ENCODE measurements at places on chromosomes 12 and 14. TPM values are rescaled to one million over a fixed set of nuclear protein-coding genes. Genes with fewer than 3 reads are reported as not detected.

The PPP4R4 gene
- 0.78 TPM for total RNA-seq

The TMEM119 gene
- total RNA-seq, result 0.48 TPM

DNA sequence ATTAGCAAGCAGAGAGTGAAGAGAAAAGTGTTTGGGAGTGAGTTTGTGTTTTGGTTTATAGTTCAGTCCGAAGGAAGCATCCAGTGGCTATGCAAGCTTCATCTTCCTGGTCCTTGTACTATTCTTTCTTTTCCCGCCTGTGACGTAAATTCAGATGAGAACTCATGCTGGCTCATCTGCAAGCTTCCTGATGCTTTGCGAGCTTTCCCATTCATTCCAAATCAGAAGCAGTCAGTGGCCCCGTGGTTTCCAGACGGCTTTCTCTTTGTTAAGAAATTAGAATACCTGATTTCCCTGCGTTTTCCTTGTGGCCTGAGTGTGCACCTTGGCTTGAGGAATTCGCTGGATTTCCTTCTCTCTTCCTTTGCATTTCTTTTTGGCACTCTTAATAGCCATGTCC is 89.5 kb downstream of the TESC start:
- no peak overlapping the region for H3K27ac ChIP-seq
- H3K4me3 ChIP-seq, result no peak overlapping the region
- H3K36me3 ChIP-seq, result peaks cover 6% of the 10 kb centered on the region
- no peaks in the 10 kb centered on the region for H3K27me3 ChIP-seq
- DNase-seq, result no peak

DNA sequence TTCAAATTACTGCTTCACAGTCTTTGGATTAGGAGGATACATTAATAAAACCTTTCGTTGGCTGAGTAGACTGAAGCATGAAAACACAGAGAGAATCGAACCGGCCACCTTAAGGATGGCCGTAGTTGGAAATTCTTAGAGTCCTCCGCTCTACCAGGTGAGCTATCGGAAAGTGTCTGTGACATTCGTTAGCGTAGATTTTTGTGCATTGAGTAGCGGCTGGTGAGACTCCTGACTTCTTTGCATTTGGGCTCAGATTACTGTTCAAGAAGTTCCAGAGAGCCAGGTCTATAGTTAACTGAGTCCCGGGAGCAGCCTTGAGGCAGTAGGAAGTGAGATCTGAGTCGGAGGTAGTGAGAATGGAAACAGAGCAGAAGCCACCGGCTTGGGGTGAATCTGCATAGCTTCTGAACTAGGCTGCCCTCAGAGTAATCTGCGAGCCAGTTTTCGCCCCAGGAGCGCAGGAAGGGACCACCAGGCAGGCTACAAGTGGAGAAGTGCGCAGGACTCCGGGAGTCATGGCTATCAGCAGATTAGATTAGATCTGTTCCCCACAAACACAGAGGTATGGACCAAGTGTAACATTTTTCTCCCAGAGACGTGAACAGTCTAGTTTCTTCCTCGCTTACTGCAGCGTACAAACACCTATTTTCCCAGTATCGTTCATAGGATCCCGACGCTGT is 11.0 kb downstream of the OR6S1 start:
- H3K4me1 ChIP-seq, result no peaks in the 10 kb centered on the region
- H3K27me3 ChIP-seq, result peaks cover 60% of the 10 kb centered on the region
- peak; percentile 41 for DNase-seq
- no peak overlapping the region for H3K27ac ChIP-seq

DNA sequence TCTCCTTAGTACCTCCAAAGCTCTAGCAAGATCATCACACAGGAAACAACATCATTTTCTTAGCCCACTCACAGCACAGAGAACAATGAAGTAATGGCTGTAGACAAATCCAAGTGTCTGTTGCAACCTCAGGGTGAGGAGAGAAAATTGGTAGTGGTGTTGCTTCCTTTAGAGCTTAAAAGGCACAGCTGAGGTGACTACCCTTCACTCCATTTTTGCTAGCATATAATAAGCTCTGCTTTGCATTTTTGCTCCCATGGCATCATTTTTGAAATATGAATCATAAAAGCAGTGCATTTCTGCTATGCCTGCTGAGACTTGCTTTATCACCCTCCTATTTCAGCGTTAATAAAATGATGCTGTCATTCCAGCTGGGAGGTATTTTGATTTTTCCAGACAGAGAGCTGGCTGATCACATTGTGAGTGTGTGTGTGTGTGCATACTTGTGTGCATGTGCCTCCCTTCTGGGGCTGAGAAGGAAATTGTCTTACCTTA is 18.5 kb upstream of the PCNX1 start:
- no peaks in the 10 kb centered on the region for H3K36me3 ChIP-seq
- no peaks in the 10 kb centered on the region for H3K27me3 ChIP-seq
- H3K27ac ChIP-seq, result no peak overlapping the region
- peaks cover 55% of the 10 kb centered on the region for H3K4me1 ChIP-seq
- no peak for DNase-seq
- H3K4me3 ChIP-seq, result no peak overlapping the region

GRCh38 chr14:79831195-79831892 is 380.0 kb downstream of the DIO2 start:
- peaks cover 24% of the 10 kb centered on the region for H3K4me1 ChIP-seq
- peaks cover 6% of the 10 kb centered on the region for H3K27me3 ChIP-seq
- H3K27ac ChIP-seq, result no peak overlapping the region
- H3K4me3 ChIP-seq, result no peak overlapping the region

DNA sequence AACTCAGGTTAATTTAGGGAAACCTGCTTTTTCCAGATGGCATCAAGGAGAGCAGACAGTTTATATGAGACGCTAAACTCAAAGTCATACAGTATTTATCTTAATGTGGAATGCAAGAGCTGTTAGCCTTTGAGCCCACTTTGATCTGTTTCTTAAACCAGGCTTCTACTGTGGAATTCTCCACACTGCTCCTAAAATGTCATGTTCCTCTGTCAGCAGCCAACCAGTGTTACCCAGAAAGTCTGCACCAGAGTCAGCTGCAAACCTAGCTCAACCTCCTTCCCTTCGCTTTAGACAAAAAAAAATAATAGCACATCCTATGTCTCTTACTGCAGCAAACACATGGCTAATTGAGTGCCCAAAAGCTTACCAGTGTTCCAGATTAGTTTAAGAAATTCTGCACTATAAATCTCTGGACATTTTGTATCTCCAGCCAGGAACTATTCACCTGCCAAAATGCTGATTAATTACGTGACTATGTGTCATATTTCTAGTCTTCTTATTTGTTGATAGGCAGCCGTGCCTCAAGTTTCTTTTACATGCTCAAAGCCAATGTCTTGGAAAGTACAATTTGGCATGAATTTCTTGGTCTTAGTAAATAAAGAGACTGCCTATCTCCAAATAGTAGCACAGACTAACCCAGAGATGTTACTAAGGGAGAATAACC is 21.8 kb downstream of the ARMH4 start:
- peak; percentile 52 for DNase-seq
- no peaks in the 10 kb centered on the region for H3K27me3 ChIP-seq
- H3K4me3 ChIP-seq, result no peak overlapping the region

GRCh38 chr14:99360774-99361595 is 89.0 kb upstream of the BCL11B start:
- no peak for DNase-seq
- H3K27ac ChIP-seq, result no peak overlapping the region
- H3K36me3 ChIP-seq, result no peaks in the 10 kb centered on the region
- no peaks in the 10 kb centered on the region for H3K27me3 ChIP-seq
- H3K4me1 ChIP-seq, result no peaks in the 10 kb centered on the region
- H3K4me3 ChIP-seq, result no peak overlapping the region
